Mucosa of gallbladder (tissue), 1 donor: ENCODE measurements at places on chromosomes 7 and 10. TPM values are rescaled to one million over a fixed set of nuclear protein-coding genes. Genes with fewer than 3 reads are reported as not detected.

DNA sequence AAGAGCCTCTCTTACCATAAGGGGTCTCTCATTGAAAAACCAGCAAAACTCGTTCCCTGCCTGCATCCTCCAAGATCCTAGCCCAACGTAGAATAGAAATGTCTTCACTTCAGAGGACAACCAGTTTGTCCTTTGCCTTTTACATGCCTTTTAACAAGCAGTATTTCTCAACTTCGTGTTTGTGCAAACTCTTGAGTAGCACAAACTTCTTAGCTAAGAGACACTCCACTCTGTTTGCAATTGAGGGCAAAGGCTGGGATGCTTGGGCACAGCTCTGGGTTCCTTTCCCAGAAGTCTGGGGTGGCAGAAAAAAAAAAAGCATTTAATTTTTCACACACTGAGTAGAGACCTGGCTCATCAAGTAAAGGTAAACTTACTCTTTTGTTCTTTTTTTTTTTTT lies 19.5 kb upstream of the KCTD7 start:
- DNase-seq, result no peak

DNA sequence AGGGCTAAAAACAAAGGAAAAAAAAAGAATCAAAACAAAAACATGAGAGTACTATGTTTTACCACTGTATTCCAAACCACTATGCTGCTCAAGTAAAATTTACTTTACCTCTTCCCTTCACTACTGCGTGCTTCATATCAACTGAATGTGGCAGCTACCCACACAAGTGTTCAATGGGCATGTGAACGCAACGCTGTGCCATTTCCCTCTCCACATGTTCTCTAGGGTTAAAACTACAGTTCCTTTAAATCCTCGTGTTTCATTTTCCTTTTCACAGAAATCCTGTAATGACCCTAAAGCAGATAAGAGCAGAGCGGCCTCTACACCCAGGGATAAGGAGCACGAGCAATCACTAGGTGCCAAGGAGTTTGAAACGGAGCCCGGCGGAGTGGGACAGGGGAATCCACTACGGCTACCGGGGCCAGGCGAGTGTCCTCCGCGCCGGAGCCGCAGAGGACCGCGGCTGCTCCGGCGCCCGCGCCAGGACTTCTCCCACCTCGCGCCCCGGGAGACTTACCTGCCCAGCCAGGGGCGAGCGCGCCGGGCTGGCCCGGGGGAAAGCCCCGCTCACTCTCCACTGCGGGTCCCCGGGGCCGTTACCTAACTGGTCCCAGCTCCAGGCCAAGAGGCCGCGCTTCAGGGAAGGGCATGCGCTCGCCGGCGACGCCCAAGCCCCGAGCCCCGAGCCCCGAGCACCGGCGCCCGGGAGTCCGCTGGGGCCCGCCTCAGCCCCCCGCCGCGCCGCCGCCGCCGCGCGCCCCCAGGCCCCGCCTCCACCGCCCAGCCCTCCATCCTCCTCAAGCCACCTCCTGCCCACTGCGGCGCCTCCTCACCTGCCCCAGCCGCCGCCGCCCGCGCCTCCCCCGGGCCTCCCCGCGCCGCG lies 711 bp downstream of the NAMPT start:
- DNase-seq, result peak; percentile 28

DNA sequence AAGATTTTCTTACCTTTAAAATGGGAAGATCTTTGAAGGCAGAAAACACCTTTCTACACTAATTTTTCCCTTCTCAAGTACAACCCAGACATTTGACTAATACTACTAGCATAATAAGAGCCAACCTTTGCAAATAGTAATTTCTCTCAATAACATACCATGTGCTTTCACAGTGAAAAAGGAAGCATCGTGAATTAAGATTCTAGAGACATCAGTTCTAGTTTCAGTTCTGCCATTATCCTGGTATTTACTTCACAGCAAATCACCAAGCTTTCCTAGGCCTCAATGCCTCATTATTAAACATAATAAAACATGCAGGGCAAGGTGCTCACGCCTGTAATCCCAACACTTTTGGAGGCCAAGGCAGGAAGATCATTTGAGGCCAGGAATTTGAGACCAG lies 24.9 kb downstream of the GSAP start:
- no peak for DNase-seq

RHEB gene
- total RNA-seq, result 75.2 TPM

ZNF518A gene
- total RNA-seq, result 21.6 TPM

DNA sequence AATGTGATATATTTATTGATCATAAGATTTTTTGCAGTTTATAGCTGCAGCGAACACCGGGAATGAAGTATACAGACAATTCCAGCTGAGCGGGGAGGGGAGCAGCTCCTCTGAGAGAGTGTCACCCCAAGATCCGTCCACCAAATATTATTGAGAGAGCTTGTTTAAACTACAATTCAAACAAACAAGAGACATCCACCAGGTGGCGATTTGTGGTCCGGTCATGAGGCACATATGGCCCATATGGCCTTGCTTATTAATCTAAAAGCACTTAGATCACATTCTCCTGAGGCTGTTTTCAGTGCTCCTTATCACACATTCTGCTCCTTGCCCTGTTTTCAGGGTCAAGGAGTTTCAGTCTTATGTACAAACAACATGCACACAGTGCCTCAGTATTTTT lies 83.1 kb downstream of the THSD7A start:
- no peak for DNase-seq

HECW1 gene
- 3.8 TPM for total RNA-seq

DNA sequence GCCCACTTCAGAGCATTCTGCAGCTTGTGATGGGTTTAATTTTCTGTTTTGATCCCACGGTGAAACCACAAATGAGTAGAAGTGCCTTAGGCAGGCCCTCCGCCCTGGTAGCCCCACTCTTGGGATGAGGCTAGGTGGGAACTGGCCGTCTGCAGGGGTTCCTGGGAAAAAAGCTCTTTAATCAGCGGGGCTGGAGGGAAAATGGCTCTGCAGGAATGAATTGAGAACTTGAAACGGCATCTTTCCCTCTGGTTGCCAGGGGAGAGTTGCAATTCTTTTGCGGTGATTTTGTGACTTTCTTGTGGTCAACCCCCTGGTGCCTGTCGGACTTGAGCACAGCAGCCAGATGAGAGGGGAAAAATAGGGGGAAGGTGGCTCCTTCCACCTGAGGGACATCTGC lies 32.7 kb downstream of the COL26A1 start:
- DNase-seq, result no peak
